Bronchial epithelial cell (primary cell): ENCODE measurements at places on chromosomes 13 and 19.

DNA sequence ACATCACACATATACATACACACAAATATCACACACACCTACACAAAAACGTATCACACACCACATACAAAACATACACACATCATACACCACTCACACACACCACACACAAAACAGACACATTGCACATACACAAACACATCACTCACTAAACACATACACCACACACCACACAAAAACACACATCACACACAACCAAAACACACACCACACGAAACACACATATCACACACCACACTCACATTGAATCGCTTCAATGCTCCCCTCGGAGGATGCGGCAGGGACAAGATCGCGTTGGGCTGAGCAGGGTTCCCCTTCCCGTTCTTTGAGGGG, 131.5 kb downstream of the CRYL1 start:
- no peak for DNase-seq

DNA sequence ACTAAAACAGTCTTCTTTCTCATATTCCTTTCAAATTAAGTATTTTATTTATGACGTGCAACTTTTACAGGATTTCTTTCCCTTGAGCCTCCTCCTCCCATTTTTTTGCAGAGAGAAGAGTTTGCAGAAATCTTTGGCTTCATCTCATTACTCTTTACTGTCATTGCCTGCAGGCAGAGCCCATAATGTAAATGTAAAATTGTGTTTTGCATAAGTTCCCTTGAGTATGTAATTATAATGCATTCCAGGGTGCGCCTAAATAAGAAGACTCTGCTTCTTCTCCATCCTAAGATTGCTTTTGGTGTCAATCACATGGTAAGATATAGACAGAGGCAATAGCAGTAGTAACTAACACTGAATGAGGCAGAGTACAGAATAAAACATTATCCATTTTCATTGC, 23.0 kb downstream of the MIR17HG start:
- no peak for DNase-seq

DNA sequence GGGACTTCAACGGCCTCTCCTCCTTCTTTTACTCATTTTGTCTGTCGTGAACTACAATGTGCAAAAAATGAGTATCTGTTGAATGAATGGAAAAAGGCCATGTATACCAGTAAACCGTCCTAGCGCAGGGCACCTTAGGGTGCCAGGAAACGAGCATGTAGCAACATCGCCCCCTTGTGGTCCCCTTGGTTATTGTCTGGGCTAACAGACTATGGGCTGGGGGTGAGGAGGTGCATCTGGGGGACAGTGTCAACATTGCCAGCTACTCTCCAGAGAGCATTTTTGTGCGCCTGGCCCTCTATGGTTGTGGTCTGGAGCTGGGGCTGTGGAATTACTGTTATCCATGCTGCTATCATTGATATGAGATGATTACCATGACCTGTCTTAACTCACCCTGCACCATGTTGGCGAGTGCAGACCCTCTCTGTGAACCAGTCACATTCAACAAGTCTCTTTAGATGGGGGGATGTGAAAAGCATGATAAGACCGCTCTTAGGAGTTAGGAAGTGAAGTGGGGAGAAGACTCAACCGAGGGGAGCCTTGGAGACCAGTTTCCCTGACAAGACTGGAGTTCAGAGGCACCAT, 22.8 kb upstream of the SIGLEC11 start:
- peak; percentile 26 for DNase-seq

DNA sequence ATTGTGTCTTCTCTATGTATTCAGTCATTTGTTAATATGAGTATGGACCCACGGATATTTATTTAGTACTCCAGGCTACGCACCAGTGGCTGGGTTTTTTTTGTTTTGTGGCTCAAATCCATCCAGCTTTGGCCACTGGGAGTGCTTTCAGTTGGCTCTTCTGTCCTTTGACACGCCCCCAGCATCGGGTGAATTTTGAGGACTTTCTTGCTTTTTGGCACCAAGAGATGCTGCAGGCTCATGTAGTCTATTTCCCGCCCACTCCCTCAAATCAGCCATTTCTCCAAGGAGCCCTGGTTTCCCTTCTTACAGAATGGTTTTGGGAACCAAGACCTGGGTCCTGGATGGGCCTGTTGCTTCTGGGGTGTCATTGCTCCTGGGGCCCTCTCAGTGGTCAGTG, 55.8 kb downstream of the SMARCA4 start:
- DNase-seq: no peak

GRCh38 chr13:27358420-27358819, 66.0 kb upstream of the GTF3A start:
- DNase-seq: no peak

- no peak for DNase-seq
Observed at GRCh38 chr19:48852292-48852691, 16.0 kb upstream of the HSD17B14 start.

DNA sequence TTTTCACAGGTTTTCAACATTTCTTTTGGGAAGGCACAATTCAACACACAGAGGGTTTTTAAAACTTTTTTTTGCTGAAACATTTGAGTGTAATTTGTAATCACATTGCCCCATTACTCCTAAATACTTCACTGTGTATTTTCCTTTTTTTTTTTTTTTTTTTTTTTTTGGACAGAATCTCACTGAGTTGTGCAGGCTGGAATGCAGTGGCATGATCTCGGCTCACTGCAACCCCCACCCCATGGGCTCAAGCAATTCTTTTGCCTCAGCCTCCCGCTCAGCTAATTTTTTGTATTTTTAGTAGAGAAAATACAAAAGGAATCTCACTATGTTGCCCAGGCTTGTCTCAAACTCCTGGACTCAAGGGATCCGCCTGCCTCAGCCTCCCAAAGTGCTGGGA, 14.8 kb upstream of the DNAJC15 start:
- no peak for DNase-seq

DNA sequence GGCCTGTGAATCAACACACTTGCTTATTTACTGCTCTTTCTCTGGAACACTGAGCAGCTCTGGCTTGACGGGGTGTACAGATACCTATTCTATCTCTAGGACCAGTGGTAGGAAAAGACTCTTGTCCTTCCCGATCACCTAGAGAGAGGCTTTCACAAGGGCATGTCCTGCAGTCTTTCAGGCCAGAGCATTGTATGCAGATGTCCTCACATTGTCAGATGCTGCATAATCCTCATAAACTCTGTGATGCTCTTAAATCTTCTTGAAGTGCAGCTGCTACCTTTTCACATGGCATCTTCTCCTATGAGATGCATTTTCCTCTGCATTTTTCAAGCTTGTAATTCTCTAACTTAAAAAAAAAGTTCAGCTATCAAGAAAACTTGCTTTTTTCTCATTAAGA, 369.4 kb downstream of the OLFM4 start:
- DNase-seq: no peak

GRCh38 chr19:6730153-6730804, 7.1 kb downstream of the GPR108 start:
- peak; percentile 52 for DNase-seq

DNA sequence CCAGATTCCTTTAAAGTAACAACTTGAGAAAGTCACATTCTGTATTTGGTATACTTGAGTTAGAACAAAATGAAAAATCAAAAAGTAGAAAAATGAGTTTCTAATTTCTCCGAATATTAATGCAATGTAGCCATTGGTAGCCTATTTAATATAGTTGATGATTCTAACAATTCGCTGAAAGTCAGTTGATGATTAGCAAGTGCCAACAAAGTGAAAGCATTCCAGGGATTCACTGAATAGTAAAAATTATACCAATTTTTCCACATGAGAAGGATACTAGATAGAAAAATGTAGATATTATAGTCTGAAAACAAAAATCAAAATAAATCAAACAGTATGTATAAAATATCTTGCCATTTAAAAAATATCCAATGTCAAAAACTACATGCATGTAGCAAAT, 117.2 kb downstream of the FREM2 start:
- no peak for DNase-seq

- peak; percentile 52 for DNase-seq
Observed at GRCh38 chr13:38872693-38873092, 117.9 kb downstream of the STOML3 start.

- peak; percentile 57 for DNase-seq
Observed at GRCh38 chr19:1243768-1244692, 2.5 kb downstream of the ATP5F1D start.

GRCh38 chr19:51568456-51568855, 2.6 kb upstream of the ZNF175 start:
- no peak for DNase-seq

DNA sequence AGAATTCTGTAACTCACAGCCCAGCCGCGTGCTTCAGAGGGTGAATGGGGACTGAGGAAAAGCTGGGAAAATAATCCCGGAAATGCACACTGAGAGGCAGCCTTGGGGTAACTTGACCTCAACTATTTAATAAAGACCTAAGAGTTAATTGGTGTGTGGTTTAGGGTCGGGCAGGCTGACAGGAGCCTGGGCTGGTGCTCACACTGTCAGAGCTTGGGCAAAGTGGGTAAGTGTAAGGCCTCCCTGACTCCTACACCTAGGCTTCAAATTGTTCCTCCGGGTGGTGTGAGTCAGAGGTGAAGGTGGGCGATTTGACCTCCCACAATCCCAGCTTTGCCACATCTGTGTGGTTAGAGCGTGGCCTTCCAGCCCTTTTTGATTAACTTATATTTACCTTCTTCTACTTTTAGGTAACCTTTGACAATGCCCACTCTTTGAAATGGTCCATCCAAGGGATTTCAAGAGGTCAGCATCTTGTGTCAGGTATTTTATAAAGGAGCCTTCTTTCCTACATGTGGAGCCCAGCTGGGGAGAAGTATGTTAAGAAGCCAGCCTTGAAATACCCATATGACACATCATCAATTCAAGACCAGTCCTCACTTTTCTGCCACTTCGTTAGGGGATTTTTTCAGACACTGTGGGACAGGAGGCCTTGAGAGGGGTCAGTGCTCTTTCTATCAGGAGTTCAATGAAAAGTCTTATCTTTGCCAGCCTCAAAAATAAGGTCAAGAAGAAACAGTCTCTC, 114.2 kb downstream of the NUFIP1 start:
- no peak for DNase-seq

GRCh38 chr19:47272448-47273312, 2.0 kb upstream of the INAFM1 start:
- no peak for DNase-seq

- no peak for DNase-seq
Observed at GRCh38 chr13:111789011-111789410, 277.9 kb upstream of the SOX1 start.

- no peak for DNase-seq
Observed at GRCh38 chr13:45133396-45134118, 13.2 kb downstream of the GTF2F2 start.

GRCh38 chr13:44260336-44260735, 113.3 kb upstream of the SERP2 start:
- DNase-seq: no peak

DNA sequence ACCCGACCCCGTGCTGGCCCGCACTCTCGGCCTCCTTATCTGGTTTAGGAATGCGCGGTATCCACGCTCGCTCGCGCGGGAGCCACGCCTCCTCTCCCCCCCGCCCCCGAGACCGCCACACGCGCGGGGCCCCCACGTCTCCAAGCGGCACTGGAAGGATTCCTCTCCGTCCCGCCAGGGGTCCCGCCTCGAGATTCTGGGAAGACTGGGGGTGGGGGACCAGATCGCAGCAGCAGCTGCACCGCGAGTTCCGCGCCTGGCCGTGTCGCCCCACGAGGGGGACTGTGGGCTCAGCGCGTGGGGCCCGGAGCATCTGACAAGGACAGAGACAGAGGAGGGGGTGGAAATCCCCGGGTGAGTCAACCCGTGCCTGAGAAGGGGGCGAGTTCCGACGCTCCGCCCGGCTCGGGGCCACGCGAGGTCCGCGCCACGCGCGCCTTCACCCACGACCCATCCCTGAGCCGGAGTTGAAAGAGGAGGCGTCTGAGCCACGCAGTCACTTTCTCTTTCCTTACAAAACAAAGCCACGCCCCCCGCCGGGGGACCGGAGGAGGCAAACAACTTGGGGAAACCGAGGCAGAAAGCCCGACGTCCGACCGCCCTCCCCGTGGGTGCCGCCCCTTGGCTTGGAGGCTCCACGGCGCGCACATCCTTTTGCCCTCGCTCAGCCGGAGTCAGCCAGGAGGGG, 814 bp downstream of the S1PR2 start:
- no peak for DNase-seq

GRCh38 chr13:113091211-113091771, 14.3 kb upstream of the F7 start:
- DNase-seq: no peak

DNA sequence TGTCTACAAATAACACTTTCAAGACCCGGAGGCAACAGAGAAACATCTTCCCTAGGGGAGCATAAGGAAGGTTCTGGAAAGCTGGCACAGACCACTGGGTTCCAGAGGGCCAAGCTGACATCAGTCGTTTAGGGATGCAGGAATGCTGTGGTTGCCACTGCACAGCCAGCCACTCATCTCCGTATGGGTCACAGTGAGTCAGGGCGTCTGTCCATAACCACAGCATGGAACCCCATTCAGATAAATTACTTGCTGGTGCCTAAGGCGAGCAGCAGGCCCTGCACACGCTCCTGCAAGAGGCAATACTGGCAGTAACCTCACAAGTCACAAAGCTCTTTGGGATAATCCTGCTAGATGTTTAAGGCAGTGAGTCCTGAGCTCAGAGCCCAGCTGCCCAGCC, 140.9 kb upstream of the UBL3 start:
- peak; percentile 83 for DNase-seq

- DNase-seq: no peak
Observed at GRCh38 chr13:112688560-112689302, 1.1 kb upstream of the ATP11A start.

DNA sequence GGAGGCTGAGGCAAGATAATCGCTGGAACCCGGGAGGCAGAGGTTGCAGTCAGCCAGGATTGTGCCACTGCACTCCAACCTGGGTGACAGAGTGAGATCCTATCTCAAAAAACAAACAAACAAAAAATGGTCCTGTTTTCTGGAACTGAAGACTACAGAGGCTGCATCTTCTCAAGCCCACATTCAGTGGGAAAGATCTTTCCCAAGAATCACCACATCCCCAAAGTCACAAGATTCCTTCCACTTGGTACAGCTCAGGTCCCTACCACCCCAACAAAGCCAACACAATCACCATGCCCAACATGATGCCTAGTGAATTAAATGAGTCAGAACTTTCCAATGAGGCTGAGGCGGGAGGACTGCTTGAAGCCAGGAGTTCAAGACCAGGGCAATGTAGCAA, 15.3 kb downstream of the CATSPERG start:
- no peak for DNase-seq

DNA sequence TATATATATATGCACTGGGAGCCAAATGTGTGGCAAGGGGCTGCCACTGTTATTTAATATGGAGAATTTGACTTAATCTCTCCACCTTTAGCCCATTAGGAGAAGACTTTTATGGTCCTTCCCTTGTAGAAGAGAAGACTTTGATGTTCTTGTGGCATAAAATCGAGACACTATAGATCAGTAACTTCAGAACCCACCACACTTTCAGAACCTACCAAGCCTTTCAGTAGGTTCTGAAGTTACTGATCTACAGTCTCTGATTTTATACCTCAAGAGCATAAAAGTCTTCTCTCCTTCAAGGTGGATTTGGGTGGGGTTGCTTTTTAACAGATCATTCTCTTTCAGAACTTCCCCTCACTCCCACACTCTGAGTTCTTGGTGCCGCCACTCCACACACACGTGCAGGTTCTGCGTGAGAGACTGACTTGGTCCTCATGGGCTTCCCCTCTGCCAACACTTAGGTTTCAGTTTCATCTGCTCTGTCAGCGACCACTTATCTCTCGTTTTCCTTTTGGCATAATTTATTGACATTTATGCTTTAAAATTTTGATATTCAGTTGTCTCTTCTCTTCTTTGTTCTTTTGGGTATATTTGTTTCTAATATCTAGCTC, 213.4 kb upstream of the PCDH17 start:
- no peak for DNase-seq

- peak; percentile 94 for DNase-seq
Observed at GRCh38 chr13:73722120-73722519, 412.1 kb downstream of the KLF12 start.

- no peak for DNase-seq
Observed at GRCh38 chr13:76267216-76267615, 619.0 kb downstream of the KCTD12 start.
